H7 (cell line): ENCODE measurements at places on chromosomes 13 and 19. TPM values are rescaled to one million over a fixed set of nuclear protein-coding genes. Genes with fewer than 3 reads are reported as not detected.
A peak's percentile ranks its signal among the peaks of the same experiment; 100 is the strongest.

Gene IL12RB1
- total RNA-seq: not detected in 2 replicates

Gene APOC4
- not detected in 2 replicates for total RNA-seq

Gene HSPB6
- 0.48 and 1.4 TPM in 2 replicates for total RNA-seq

Gene ETV2
- 0.35 and 0.81 TPM in 2 replicates for total RNA-seq

Gene SKA3
- total RNA-seq: 30.5 and 31.8 TPM in 2 replicates

Gene LGALS4
- total RNA-seq: not detected in 2 replicates

Gene PET100
- 24.0 and 27.7 TPM in 2 replicates for total RNA-seq

Gene SSC5D
- 0.48 and 0.87 TPM in 2 replicates for total RNA-seq

Gene ZNF787
- total RNA-seq: 84.2 and 95.4 TPM in 2 replicates

Gene NEK3
- 27.0 and 39.2 TPM in 2 replicates for total RNA-seq

Gene CYP2A7
- total RNA-seq: not detected in 2 replicates

Gene F2RL3
- not detected in 2 replicates for total RNA-seq

Gene OR7C1
- not detected in 2 replicates for total RNA-seq

Gene ARRDC2
- 4.8 and 14.0 TPM in 2 replicates for total RNA-seq

Gene CEACAM8
- total RNA-seq: not detected in 2 replicates

Gene ZSCAN5B
- total RNA-seq: not detected in 2 replicates

Gene STOML3
- total RNA-seq: not detected in 2 replicates

Gene GEMIN7
- 72.2 and 77.0 TPM in 2 replicates for total RNA-seq

Gene EML2
- total RNA-seq: 42.5 and 48.6 TPM in 2 replicates

Gene APLP1
- 18.3 and 19.3 TPM in 2 replicates for total RNA-seq

Gene FGF14
- 0.11 and 0.73 TPM in 2 replicates for total RNA-seq

Gene IRF2BP1
- 45.2 and 45.7 TPM in 2 replicates for total RNA-seq

Gene C19orf38
- total RNA-seq: 0.59 and 5.0 TPM in 2 replicates

Gene IGFL1
- not detected in 2 replicates for total RNA-seq

Gene GPR12
- not detected in 2 replicates for total RNA-seq

Gene RNF17
- not detected in 2 replicates for total RNA-seq

DNA sequence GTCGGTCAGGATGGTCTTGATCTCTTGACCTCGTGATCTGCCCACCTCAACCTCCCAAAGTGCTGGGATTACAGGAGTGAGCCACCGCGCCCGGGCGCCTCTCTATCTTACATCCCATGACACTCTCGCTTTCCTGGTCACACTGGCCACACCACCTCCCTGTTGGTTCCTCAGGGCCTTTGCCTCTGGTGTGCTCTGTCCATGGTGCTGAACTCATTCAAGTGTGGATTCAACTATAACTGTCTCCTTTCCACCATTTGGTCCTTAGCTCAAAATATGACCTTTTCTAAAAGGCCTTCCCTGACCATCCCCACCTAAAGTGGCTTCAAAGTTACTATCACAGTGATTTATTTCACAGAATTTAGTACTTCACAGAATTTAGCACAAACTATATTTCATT lies 3.7 kb upstream of the SMIM17 start:
- no peak for DNase-seq

DNA sequence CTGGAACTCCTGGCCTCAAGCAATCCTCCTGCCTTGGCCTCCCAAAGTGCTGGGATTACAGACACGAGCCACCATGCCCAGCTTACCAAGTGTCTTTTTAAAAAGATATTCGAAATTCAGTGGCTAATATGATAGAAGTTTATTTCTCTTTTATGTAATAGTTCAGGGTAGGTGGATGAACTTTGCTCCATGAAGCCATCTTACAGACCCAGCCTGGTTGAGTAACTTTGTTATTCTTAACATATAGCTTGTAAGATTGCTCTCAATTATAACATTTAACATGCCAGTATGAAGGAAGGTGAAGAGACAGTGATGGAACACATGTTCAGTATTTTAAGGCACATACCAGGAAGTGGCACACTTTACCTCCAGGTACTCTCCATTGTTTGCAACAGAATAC lies 42.4 kb downstream of the ZIC2 start:
- DNase-seq: no peak

GRCh38 chr19:53357821-53358581 lies 7.5 kb upstream of the ZNF525 start:
- peak; percentile 56 for DNase-seq

GRCh38 chr13:32849369-32849768 lies 166.9 kb upstream of the KL start:
- no peak for DNase-seq

GRCh38 chr13:113119822-113120189 lies 2.8 kb upstream of the F10 start:
- peak; percentile 29 for DNase-seq

GRCh38 chr19:58364146-58364545 lies 1.6 kb upstream of the ZNF497 start:
- no peak for DNase-seq

GRCh38 chr13:112270951-112271350 lies 105.2 kb upstream of the SPACA7 start:
- DNase-seq: no peak

- no peak for DNase-seq
Measured at GRCh38 chr19:31598730-31599238, 249.5 kb upstream of the TSHZ3 start.

- no peak for DNase-seq
Measured at GRCh38 chr13:24176351-24177101, 16.0 kb downstream of the SPATA13 start.

GRCh38 chr13:98262292-98262691 lies 85.2 kb upstream of the RNF113B start:
- no peak for DNase-seq

- peak; percentile 92 for DNase-seq
Measured at GRCh38 chr19:51702103-51702824, 9.1 kb downstream of the SPACA6 start.

DNA sequence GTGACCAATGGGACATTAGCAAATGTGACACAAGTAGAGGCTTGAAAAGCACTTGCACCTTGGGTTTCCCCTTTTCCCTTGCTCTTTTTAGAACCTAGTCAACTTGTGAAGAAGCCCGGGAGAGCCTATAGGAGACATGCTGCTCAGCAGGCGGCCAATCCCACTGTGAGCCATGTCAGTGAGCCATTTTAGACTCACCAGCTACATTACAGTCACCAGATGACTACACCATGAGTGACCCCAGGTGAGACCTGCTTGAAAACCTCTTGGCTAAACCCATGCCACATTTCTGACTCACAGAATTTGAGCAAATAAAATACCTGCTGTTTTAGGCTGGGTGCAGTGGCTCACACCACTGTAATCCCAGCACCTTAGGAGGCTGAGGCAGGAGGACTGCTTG lies 317.5 kb downstream of the KLF12 start:
- DNase-seq: no peak

- DNase-seq: peak; percentile 64
Measured at GRCh38 chr19:31054430-31054829, 294.8 kb downstream of the TSHZ3 start.

DNA sequence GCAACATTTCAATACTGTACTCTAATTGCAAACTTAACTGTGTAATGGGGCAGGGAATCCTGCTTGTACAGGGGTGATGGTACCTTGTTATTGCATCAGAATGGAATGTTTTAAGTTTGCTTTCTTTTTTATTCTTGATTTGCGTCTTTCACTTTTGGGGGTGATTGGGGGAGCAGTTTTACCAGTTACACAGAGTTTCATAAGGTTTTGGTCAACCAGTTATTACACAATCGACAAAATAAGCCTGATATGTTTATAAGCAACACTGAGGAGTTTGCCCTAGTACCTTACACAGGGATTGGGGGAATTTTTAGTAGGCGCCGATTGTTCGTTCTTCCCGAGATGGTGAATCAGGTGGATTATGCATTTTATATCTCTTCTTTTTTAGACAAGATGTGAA lies 2.7 kb downstream of the KLF5 start:
- DNase-seq: no peak

GRCh38 chr19:2791440-2791839 lies 6.1 kb downstream of the THOP1 start:
- no peak for DNase-seq

GRCh38 chr13:106566641-106567473 lies 1.1 kb downstream of the ARGLU1 start:
- DNase-seq: peak; percentile 74

- no peak for DNase-seq
Measured at GRCh38 chr19:29711584-29712132, 3.4 kb downstream of the C19orf12 start.

GRCh38 chr13:48977286-48977625 lies 1.5 kb downstream of the FNDC3A start:
- DNase-seq: no peak

DNA sequence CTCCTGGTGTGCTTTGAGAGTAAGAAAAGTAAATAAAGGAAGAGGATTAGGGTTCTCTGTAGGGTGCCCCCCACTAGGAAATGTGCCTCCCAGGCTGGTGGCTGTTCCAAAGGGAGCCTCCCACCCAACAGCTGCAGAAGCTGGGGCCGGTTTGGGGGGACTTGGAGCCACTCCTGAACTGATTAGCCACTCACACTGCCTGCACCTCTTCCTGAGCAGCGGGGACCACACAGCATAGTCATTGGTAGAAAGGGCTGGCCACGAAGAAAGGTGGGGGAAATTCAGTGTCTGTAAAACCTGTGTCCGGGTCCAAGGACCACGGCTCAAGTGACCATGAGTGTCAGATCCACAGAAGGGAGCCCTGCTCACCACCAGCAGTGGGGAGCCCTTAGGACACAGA lies 55.6 kb downstream of the SPACA7 start:
- DNase-seq: no peak

GRCh38 chr19:53813996-53814395 lies 10.1 kb downstream of the NLRP12 start:
- no peak for DNase-seq

GRCh38 chr19:43330726-43331434 lies 22.6 kb upstream of the CD177 start:
- no peak for DNase-seq

DNA sequence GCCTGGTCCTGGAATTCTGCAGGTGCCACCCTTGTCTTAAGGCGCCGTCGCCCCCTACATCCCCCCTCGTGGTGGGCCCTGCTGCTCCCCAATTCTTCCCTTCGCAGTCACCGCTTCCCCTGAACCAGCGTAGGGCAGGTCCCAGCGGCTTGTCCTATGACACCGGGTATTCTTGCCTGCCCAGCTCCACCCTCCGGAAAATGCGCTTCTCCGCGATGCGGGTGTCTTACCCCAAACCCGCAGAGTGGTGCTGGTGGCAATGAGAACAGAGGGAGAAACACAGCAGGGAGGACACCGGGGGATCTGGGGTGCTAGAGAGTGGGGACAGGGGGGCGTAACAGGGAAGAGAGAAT lies 9.0 kb downstream of the ZNF808 start:
- DNase-seq: no peak

DNA sequence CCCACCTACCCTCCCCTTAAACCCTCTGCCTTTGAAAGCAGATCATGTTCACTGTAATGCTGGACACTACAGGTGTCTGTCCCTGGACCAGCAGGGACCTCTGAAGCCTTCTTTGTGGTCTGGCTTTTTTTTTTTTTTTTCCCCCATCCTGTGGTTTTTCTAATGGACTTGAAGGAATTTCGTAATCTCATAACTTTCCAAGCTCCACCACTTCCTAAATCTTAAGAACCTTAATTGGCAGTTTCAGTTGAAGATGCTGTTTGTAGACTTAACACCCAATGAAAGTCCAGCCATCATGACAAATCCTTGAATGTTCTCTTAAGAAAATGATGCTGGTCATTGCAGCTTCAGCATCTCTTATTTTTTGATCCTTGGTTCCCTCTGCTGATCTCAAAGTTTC lies 45.0 kb upstream of the LRCH1 start:
- DNase-seq: no peak

- DNase-seq: peak; percentile 88
Measured at GRCh38 chr19:17159466-17160393, 55.4 kb upstream of the USE1 start.

DNA sequence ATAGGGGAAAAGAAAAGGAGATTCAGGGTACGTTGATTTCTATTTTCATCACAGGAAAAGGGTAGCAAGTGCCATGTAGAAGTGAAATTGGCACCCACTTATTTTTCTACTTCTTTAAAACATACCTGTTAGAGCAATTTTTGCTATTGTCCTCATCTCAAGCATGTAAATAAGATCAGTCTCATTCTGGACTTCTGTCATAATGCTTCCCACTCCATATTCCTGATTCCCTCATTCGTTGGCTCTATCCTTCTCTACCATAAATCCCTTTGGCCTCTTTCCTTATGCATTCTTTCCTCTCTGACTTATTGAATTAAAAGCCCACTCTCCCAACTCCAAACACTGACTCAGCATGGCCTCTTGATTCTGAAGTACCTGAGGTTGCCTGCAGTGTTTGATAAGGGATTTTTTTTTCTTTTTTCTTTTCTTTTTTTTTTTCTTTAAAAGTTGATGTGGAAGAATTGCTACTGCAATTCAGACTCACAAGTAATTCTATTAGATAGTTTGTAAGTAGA lies 465.7 kb downstream of the SLITRK6 start:
- no peak for DNase-seq

- no peak for DNase-seq
Measured at GRCh38 chr13:77222000-77222690, 104.7 kb downstream of the MYCBP2 start.

- DNase-seq: peak; percentile 98
Measured at GRCh38 chr19:2273356-2274184, 8.4 kb downstream of the PEAK3 start.

DNA sequence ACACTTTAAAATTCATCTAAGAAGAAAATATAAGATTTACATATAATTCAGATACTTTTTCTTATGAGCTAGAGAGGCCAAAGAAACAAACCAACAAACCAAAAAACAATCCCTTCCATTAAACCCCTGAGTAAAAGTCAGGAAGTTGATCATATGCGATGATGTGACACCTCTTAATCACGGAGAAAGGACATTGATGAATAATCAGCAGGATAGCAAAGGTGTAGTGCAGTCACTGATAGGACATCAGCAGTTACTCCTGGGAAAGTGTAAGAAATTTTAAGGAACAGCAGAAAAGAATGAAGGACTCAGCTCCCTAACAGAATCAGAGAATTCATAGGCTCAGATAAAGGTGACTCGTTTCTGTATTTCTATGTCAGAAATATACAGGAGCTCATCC lies 202.4 kb upstream of the EDNRB start:
- DNase-seq: no peak

GRCh38 chr13:25538276-25538675 lies 166.5 kb downstream of the ATP8A2 start:
- no peak for DNase-seq

- no peak for DNase-seq
Measured at GRCh38 chr19:50794074-50794875, 4.1 kb downstream of the ACP4 start.
